ENCODE measurements at places on chromosomes 12 and 14.

GRCh38 chr12:43501703-43502102 lies 50.3 kb downstream of the ADAMTS20 start:
- DNase-seq, result peak; percentile 8

GRCh38 chr12:52870361-52871290 lies 21.8 kb upstream of the KRT78 start:
- no peak for DNase-seq

GRCh38 chr14:100610511-100611217 lies 23.4 kb upstream of the BEGAIN start:
- DNase-seq, result no peak

- no peak for DNase-seq
These were observed 189.0 kb upstream of the DYRK2 start for GRCh38 chr12:67459578-67459977.

- peak; percentile 91 for DNase-seq
These were observed 9.8 kb upstream of the RIMKLB start for GRCh38 chr12:8687846-8688601.

DNA sequence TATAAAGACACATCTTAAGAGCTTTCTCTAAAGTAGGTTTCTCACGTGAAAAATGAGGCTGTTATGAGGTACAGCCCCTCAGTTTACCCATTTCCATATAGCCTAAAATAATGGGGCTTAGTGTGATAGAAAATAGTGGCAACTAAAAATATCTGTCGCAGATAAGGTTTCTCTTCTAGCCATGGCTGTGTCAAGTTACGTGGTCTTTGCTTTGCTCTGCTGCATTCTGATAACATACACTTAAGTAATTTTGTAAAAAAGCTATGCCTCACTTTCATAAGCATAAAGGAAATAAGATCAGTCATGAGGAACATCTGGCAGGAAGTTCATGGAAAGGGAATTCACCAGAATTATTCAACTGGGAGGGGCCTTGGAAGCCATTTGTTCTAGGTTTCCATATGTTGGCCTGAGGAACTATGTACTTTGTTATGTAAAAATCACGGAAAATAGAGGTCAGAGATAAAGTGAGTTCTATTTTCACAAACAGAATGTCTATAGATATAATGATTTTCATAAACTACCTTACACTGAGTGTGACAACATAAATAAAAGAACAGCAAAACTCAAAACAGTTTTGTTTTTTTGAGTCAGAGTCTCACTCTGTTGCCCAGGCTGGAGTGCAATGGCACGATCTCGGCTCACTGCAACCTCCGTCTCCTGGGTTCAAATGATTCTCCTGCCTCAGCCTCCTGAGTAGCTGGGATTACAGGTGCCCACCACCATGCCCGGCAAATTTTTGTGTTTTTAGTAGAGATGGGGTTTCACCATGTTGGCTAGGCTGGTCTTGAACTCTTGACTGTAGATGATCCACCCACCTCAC lies 195.6 kb upstream of the KRR1 start:
- DNase-seq, result no peak

GRCh38 chr14:47223656-47224055 lies 451.7 kb downstream of the MDGA2 start:
- DNase-seq, result no peak

GRCh38 chr12:67088401-67089118 lies 180.6 kb upstream of the CAND1 start:
- DNase-seq, result no peak

DNA sequence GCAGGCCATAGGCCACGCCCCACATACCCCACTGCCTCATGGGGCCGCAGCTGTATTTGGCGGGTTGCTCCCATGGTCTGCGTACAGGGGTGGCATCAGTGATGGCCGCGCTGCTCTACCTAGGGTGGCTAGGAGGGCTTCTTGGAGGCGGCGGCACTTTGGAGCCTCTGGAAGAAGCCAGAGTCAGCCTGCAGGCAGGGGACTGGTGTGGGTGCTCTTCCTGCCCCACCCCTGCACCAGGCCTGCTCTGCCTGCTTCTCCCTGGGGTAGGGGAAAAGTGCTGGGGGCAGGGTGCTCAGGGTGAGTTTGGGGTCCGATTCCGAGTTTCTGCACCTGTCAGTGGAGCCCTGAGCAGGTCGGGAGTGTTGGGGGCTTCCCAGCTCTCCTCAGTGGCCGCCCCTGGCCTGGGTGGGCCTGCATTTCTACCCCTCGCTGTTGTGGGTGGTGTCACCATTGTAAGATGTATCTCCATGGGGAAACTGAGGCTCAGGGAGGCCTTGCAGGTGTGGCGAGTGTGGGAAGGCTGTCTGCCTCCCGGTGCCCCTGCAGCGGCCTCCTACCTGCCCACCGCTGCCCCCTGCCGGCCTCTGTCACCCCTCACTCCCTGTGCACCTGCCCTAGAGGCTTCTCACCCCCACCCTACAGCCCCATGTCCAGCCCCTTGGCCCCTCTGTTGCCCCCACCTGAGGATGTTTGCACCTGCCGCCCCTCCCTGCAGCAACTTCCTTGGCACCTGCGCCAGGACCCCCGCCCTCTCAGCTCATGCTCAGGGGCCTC lies 5.5 kb downstream of the CEP170B start:
- no peak for DNase-seq

DNA sequence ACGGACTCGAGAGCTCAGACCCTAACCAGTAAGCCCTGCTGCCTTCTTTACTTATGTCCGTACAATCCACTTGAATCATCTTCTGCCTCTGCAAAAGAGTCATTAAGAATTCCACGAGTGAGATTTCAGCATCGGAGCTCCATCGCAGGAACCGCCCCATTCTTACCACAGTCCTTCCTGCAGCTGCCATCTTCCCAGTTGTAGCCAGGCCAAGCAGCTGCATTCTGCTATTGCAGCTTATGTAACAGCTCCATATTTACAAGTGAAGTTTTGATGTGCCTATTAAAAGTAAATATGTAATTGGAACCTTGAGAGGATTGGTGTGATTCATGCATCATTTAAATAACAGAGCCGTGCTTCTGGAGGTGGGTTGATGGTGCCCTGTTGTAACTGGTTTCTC lies 157.4 kb downstream of the KICS2 start:
- no peak for DNase-seq

DNA sequence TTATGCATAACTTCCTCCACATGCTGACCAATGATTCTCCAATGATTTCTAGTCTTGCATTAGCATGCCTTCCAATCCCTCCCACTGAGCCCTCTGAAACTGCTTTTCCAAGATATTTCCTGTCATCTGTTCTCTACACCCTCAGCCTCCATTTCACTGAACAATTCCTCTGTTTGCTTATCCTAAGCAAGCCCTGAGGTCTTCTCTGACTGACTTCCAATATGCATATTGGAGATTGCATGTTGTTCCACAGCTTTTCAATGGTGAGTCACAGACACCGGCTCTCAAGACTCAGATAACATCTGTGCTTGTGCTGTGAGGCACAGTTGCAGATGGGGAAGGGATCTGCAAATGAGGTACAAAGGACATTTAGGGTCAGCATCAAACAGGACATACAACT lies 141.0 kb downstream of the SLC16A7 start:
- DNase-seq, result peak; percentile 49

GRCh38 chr14:31261859-31262731 lies 54.5 kb upstream of the HECTD1 start:
- DNase-seq, result no peak

GRCh38 chr12:114680604-114681069 lies 3.3 kb downstream of the TBX3 start:
- no peak for DNase-seq

GRCh38 chr12:111197376-111197944 lies 171.4 kb downstream of the PHETA1 start:
- no peak for DNase-seq

DNA sequence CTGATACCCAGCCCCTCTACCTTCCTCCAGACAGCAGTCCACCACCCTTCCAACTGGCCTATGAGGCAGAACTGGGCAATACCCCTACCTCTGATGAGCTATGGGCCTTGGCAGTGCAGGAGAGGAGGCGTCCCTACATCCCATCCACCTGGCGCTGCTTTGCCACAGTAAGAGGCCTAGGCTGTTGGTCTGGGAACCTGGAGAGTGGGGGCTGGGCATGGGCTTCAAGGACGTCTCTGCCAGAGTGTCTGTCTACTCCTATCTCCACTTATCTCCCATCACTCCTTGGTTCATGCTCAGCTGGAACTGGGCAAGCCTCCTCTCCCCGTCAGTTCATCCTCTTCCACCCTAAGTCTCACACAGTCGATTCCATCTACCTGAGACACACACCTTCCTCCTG lies 6.5 kb downstream of the AMHR2 start:
- DNase-seq, result no peak

DNA sequence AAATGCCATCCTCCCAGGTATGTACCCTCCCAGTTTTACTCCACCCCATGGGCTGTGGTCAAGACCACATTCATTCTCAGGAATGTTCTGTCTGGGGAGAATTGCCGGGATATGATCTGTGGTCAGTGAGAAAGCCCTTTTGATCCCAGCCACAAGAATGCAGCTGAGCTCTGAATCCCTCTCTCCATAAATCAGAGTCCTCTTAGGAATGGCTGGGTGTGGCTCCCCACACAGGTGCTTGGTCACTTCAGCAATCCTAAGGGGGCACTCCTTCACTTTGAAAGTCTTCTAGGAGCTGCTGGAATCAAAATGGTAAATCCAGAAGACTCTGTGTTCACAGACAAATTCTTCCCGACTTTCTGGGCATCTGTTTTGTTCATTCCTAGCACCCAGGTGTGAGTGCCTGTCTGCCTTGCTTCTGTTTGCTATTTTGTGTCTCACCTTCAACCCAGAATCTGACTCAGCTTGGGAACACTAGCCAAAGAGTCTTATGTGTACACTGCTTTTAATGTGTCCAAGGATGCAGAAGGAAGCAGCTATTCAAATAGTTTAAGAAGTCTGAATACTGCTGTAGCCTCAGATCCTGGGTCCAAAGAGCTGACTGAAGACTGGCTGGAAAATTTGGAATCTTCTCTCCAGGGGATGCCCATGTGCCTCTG lies 144.6 kb upstream of the CDKN3 start:
- DNase-seq, result peak; percentile 86

DNA sequence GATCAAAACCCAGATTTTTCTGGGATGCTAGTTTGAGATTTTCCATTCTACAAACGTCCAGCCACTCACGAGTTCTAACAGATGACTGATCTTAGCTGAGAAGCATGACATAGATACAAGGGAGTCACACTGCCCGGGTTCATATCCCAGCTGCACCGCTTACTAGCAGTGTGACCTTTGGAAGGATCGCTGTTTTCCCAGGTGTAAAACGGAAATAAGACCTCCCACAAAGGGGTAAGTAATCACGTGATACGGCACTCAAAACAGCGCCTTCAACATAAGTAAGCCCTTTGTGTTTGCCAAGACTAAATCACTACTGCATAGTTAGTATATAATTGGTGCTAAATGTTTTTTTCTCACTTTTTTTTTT lies 624 bp upstream of the PWP1 start:
- no peak for DNase-seq

DNA sequence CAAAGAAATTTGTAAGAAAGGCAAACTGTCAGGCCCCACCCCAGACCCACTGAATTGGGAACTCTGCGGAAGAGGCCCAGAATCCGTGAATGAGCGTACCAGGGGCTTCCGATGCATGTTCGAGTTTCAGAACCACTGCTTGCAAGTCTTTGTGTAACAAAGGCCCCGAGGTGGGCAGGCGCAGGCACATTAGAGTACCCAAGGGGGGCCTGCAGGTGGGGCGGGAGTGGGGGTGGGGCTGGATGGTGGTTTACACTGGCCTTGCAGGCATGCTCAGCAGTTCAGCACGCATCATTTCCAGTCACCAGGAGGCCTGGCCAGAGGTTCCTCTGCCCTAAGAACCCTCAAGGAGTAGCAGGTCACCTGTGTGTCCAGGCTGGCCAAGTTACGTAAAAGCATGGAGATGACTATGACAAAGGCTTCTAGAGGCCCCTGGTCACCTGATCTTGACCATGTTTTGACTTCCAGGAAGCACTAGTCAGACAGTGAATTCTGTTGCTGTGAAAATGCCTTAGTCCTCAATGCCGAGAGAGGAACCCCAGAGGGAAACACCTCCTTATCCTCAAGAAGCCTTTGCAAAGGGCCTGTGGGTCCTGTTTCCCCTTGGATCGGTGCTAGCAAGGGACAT lies 33.2 kb upstream of the IRF2BPL start:
- DNase-seq, result no peak

DNA sequence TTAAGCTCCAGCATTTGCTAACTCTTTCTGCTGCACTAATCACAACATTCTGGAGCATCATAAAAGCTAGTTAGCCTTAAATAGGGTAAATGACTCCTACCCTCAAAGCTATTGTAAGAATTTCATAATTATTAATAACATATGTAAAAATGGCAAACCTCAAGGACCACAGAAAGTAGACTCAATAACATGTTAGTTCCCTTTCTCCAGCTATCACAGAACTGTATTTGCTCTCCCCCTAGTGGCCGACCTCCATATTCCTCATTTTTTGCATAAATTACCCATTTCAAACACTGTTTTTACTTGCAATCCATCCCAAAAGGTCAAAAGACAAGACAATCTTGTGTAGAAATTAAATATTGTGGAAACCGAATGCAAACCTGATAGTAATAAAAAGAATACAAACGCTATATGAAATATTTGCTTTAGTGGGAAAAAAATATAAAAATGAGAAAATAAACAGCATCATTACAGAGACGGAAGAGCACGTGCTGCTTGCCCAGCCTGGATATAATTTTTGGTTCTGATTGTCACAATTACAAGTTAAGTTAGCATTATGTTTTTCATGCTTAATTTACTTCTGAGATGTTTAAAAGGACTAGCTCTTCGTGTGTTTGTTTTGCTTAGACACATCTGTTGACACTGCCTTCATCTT lies 97.9 kb downstream of the RERGL start:
- DNase-seq, result peak; percentile 49

DNA sequence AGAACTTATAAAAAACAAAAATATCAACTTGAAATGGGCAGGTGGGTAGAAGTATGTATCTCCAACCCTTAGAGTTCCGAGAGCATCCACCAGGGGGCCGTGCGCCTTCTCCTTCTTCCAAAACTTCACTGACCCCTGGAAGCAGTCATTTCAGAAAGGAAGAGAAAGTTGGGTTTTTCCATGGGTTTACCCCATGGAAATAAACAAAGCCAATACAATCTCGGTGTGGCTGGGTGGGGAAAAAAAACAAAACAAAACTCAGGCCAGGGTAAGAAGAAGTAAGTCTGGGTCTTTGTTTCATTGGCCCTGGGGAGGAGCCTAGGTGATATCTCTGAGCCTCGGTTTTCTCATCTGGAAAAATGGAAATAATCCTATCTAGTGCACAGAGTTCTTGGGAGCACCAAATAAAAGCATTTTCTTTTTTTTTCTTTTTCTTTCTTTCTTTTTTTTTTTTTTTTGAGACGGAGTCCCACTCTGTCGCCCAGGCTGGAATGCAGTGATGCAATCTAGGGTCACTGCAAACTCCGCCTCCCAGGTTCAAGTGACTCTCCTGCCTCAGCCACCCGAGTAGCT lies 33.6 kb upstream of the HNF1A start:
- peak; percentile 6 for DNase-seq

- DNase-seq, result no peak
These were observed 12.5 kb downstream of the PAWR start for GRCh38 chr12:79678306-79678705.

All from astrocyte of the cerebellum (primary cell).